ENCODE measurements at places on chromosomes 11 and 22. TPM values are rescaled to one million over a fixed set of nuclear protein-coding genes. Genes with fewer than 3 reads are reported as not detected.

Gene CCDC116
- 0.30 TPM for total RNA-seq

Gene SLC7A4
- not detected for total RNA-seq

Gene LARGE1
- 0.69 TPM for total RNA-seq

DNA sequence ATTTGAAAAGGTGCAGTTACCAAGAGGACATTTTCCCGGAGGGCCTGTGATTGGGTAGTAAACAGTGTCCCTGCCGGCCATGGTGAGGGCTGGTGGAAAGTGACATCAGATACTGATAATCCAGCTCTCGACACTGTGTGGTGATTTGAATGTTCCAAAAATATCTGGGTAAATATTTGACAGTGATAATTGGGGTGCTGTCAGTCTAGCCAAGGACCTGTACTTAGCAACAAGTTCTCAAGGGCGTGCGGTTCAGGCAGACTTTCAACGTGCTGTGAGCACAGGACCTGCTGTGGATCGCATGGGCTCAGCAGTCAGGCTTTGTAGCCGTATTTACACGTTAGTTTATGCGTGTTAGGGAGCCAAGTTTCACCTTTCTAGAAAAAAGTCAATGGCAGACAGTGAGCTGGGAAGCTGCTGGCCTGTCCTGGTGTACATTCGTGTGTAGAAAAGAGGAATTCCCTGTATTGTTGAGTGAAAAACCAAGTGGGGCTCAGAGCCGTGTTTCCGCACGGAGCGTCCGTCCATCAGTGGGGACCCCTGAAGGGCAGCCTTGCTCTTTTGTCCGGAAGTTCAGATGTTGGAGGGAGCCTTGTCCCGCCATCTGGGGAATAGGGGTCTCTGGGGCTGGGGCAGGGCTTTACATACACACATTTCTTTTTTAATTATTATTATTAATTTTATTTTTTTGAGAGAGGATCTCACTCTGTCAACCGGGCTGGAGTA lies 11.3 kb downstream of the TRMU start:
- no peak for DNase-seq
- no peaks in the 10 kb centered on the region for H3K4me1 ChIP-seq
- H3K36me3 ChIP-seq, result peaks cover 51% of the 10 kb centered on the region

GRCh38 chr11:88352139-88352538 lies 14.6 kb upstream of the CTSC start:
- H3K27ac ChIP-seq, result no peak overlapping the region
- no peak for DNase-seq
- no peak overlapping the region for H3K4me3 ChIP-seq
- no peaks in the 10 kb centered on the region for H3K27me3 ChIP-seq
- no peaks in the 10 kb centered on the region for H3K36me3 ChIP-seq

DNA sequence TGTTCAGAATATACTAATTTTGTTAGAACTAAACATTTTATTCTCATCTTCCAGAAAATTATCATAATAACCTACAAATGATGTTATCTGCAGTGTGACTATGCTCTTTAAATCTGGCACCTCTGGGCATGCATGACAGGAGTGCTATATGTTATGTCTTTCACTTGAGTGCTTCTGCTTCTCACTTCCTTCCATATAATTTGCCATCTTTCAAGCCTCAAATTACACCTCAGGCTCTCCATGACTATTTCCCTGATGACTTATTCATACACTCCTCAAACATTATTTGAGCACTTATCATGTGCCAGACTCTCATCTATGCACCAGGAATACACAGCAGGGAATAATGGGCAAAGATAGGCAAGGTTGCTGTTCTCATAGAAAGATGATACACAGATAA lies 219.3 kb upstream of the POU2AF2 start:
- peaks cover 26% of the 10 kb centered on the region for H3K27me3 ChIP-seq
- DNase-seq, result no peak
- no peak overlapping the region for H3K4me3 ChIP-seq
- H3K27ac ChIP-seq, result no peak overlapping the region
- no peaks in the 10 kb centered on the region for H3K4me1 ChIP-seq
- H3K36me3 ChIP-seq, result no peaks in the 10 kb centered on the region

- H3K27me3 ChIP-seq, result no peaks in the 10 kb centered on the region
- DNase-seq, result no peak
- H3K4me1 ChIP-seq, result peaks cover 9% of the 10 kb centered on the region
- no peak overlapping the region for H3K27ac ChIP-seq
Observed at GRCh38 chr11:12229450-12230229, 119.2 kb downstream of the MICAL2 start.

GRCh38 chr22:44759001-44759400 lies 6.6 kb downstream of the ARHGAP8 start:
- no peak overlapping the region for H3K27ac ChIP-seq
- H3K4me3 ChIP-seq, result no peak overlapping the region
- DNase-seq, result no peak
- peaks cover 36% of the 10 kb centered on the region for H3K27me3 ChIP-seq

GRCh38 chr11:72634016-72634415 lies 40.2 kb downstream of the PDE2A start:
- H3K4me1 ChIP-seq, result peaks cover 2% of the 10 kb centered on the region
- no peaks in the 10 kb centered on the region for H3K36me3 ChIP-seq
- H3K27ac ChIP-seq, result no peak overlapping the region
- DNase-seq, result no peak
- H3K4me3 ChIP-seq, result no peak overlapping the region

Data from activated naive CD4-positive, alpha-beta T cell treated with anti-CD3 and anti-CD28 coated beads for 36 hours (primary cell).